ENCODE measurements at places on chromosomes 11 and 22.

DNA sequence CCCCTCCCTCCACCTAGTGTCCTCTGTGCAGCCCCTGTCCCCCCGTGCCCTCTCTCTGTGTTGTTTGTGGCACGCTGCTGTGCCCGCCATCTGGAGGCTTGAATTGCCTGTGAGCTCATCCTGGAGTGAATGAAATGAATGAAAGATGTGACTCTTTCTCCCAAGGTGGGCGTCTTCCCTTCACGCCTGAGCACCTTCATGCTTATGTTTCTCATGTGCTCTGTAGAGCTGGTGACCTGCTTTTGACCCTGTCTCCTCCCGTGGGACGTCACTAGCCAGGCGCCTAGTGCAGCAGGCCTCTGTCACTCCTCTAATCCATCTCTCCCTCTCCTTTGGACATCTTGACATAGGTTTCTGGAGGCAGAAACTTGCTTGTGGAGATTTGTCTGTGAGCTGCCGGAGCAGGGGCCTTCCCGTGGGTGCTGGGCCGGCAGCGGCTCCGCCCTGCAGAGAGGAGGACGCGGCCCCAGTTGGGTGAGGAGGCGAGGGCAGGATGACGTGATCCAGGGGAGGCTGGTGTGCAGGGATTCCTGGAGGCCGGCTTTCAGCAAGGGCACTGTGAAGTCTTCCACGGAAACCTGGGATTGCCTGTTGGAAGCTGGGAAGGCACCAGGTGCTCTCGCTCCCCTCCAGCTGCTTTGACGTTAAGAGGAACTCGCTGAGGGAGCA lies 40.6 kb downstream of the MUC6 start:
- DNase-seq: peak; percentile 46

DNA sequence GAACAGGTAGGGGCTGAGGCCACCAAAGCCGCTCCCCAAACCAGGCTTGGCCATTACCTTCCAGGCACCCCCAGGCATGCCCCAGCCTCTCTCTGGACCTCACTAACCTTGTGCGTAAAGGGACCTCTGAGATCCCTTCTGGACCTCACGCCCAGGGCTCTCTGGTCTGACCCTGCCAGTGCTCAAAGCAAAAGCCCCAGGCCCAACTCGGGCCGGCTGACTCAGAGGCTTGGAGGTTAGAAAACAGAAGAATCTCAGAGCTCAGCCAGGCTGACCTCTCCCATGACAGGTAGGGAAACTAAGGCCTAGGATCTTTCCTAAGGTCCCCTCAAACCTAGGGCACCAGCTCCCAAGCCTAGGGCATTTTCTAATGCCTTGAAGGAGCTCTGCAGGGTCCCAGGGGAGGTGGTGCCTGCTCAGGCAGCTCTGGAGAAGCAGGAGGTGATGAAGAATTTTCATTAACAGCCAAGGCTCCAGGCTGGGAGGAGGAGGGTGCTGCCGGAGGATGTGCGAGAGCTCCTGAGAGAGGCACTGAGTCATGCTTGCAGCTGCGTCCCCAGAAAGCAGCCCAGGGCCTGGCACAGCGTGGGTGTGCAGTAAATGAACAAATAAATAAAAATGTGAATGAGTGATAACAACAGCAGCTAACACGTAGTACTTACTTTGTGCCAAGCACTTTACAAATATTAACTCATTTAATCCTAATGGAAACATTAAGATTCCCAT lies 25.6 kb downstream of the ARRB1 start:
- no peak for DNase-seq

DNA sequence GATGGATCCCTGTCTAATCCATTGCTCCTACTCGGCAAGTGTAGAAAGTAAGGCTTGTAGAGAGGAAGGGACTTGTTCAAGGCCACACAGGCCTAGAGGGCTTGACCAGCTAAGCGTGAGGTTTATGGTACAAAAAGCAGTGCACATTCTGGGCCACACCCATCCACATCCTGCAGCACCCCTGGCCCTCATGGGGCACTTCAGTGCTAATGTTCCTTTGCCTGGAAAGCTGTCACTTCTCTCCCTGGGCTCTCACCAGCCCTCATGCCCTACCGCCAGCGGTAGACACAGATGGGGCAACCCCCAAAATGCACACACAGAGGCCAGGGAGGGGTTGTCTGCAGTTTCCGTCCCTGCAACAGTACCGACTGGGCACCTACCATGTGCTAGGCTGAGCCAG lies 7.1 kb upstream of the MGAT3 start:
- DNase-seq: no peak

DNA sequence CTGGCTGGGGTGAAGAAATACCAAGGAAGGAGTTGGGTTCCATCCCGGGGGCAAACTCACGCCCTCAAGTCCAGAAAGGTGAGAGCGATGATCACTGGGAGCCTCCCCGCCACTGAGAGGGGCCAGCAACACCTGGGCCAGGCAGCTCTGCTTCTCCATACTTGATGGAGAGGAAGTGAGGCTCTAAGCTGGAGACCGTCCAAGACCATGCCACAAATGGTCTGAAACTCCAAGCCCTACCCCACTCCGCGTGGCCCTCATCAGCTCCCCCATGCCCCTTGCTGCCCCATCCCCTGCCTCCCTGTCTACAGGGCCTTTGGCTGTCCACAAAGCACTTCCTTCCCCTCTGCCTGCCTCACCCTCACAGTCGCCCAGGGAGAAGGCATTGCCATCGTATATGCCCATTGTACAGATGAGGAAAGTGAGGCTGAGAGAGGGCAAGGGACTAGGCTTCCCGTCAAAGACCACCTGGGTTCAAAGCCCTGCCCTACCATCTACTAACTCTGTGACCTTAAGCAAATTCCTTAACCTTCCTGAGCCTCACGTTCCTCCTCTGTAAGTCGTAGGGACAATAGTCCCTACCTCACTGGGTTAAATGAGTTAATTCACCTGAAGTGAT lies 4.4 kb upstream of the PDGFB start:
- DNase-seq: no peak

- DNase-seq: peak; percentile 72
Observed at GRCh38 chr22:46563381-46564083, 26.1 kb upstream of the CELSR1 start.

DNA sequence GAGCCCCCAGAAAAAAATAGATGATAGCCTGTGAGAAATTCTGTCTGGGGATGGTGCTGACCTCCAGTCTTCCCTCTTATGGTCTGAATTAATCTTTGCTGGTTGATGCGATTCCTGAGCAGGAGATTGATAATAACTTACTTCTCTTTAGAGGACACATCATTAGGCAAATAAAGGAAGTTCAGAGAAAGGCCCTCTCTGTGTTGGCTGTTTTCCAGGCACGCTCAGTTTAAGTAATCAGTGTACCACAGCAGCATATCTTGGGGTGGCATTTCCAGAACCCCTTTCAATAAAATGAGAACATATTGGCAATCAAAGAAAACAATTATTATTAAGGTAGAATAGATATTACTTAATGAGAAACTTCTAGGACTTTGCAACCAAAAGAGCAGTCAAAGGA lies 1129.3 kb upstream of the RAG2 start:
- DNase-seq: no peak

GRCh38 chr11:111334532-111335502 lies 36.5 kb downstream of the POU2AF3 start:
- DNase-seq: peak; percentile 22

GRCh38 chr11:95066716-95067038 lies at the start of gene SRSF8:
Gene SRSF8 (plus strand): TSS chr11:95066919. CDS start chr11:95067227, 308 bp downstream.
- no peak for DNase-seq

GRCh38 chr22:28736301-28737155 lies 5.1 kb downstream of the CHEK2 start:
- no peak for DNase-seq

DNA sequence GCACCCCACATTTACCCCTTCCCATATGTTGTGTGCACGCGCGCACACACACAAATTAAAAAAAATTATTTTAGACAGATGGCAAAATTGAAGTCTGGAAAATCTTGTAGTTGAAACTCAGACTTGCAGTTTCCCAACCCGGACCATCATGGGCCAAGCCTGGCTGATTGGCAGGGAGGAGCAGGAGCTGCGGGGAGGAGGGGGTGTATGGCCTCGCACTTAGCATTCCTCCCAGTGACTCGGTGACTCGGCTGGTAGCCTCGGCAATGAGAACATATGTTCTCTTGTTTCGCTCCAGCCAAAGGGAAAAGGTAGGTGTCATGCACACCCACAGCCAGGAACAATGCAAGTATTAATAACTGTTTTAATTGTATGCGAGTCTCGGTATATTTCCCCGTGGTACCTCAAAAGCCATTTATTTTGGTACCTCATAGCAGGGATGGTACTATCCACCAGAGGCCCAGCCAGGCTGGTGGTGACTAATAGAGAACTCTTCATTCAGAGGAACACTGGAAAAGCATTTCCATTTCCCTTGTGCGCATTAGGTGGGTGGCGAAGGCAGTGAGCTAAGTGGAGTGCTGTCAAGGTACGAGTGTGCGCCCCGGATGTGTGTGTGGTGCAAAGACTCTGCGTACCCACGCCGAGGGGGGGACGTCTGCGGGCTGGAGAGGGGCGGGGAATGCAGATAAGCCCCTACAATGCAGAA lies 92.5 kb downstream of the DSCAML1 start:
- no peak for DNase-seq

- DNase-seq: no peak
Observed at GRCh38 chr11:26063915-26064314, 268.0 kb upstream of the ANO3 start.

DNA sequence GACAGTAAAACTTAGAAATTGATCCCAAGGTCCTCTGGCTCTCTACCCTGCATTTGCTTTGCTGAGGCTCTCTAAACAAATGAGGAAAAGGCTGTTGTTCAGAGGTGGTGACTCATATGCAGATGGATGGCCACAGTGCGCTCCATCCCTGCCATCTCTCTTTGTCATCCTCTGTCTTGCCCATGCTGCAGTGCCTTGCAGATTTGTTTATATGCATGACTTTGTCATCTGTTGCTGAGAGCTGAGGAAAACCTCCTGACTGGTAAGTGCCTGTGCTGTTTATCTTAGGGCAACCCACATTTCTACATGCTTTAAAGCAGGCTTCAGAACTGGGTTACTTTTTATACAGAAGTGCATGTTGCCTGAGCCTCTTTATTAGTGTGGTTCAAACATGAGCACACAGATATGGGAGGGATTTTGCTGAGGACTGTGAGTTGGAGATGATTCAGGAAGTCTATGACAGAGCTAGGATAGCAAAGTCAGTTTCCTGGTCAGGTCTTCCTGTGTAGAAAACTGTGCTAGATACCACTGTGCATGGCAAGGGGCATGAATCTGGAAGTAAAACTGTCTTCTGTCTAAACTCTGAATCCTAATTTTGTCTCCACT lies 57.4 kb downstream of the JAM3 start:
- no peak for DNase-seq

GRCh38 chr22:27757928-27758525 lies 43.5 kb downstream of the MN1 start:
- DNase-seq: no peak

- DNase-seq: peak; percentile 25
Observed at GRCh38 chr11:64723117-64723906, at the start of gene NRXN2. Gene NRXN2 (minus strand): TSS chr11:64723197. CDS start chr11:64713699, 9,498 bp downstream.

GRCh38 chr11:45337583-45338360 lies 51.6 kb upstream of the SYT13 start:
- DNase-seq: no peak

DNA sequence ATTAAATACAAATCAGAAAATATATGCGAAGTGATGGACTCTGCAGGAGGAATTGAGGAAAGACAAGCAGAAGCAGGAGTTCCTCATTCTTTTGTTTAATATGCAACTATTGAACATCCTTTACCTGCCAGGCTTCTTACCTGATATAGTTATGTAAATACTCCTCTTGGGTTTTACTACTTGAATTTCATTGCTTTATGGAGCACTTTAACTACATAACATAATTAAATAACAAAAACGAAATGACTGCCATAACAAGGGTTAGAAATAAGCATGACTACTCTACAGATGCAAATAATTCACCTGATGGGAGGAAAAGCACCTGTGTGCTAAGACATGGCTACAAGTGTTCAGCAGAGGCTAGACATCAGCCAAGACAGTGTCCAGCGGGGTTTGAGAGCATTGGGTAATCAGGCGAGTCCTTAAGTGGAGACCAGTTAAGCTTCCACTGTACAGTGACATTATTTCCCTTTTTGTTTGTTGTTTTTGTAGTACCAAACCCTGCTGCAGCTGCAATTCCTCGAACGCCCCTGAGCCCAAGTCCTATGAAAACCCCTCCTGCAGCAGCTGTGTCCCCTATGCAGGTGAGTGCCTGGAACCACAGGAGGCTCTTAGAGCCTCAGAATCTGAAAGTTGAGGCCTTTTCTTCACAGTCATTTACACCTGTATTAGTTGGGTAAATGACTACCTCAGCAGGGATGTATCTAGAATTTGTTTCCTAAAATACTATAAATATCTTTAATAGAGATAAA lies 67.4 kb downstream of the SPECC1L start:
- DNase-seq: no peak

DNA sequence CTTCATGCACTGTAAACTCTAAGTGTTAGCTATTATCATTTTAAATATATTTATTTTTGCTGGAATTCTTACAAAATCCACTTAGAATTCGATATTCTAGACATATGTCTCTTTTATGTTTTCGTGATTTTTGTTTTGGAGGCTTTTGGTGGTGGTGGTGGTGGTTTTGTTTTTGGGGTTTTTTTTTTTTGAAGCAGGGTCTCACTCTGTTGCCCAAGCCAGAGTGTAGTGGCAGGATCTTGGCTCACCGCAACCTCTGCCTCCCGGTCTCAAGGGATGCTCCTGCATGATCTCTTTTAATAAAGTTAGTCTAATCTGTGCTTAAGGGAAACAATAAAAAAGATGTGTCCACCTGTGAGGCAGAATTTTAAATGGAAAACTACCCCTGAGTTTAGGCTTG lies 117.7 kb downstream of the MRTFA start:
- no peak for DNase-seq

GRCh38 chr11:1826552-1827094 lies 8.2 kb upstream of the SYT8 start:
- DNase-seq: no peak

- no peak for DNase-seq
Observed at GRCh38 chr11:11624204-11624603, 2.4 kb upstream of the GALNT18 start.

- DNase-seq: no peak
Observed at GRCh38 chr22:45481661-45482060, 21.0 kb upstream of the FBLN1 start.

- DNase-seq: no peak
Observed at GRCh38 chr11:122197066-122197987, 81.3 kb upstream of the BLID start.

DNA sequence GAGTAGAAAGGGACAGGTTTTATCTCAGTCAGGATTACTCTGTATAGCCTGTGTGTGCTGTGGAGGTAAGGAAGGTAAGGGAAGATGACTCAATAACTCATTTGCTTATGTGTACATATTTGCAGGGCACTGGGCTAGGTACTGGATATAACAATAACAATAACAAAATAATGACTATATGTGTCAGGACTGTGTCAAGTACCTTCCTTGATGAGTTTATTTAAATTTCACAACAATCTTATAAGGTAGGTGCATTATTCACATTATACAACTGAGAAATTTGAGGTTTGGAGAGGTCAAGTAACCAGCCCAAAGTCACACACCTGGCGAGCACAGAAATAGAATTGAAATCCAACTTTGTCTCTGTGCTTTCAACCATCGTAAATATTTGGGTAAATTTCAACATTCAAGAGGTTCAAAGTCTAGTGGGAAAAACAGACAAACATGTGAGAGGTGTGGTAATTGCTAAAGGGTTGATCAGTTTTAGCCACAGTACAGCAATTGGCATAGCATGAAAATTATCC lies 131.8 kb downstream of the APIP start:
- DNase-seq: no peak

GRCh38 chr11:47271961-47272661 lies 2.2 kb downstream of the MADD start:
- no peak for DNase-seq

- DNase-seq: peak; percentile 3
Observed at GRCh38 chr11:8834379-8834778, 76.6 kb upstream of the AKIP1 start.

Data from NCI-H524 treated with DMSO at 0.1 percent for 48 hours (cell line).